ENCODE measurements at places on chromosomes 1 and 21.

GRCh38 chr1:84430546-84430945 lies 32.3 kb downstream of the DNASE2B start:
- DNase-seq: no peak

DNA sequence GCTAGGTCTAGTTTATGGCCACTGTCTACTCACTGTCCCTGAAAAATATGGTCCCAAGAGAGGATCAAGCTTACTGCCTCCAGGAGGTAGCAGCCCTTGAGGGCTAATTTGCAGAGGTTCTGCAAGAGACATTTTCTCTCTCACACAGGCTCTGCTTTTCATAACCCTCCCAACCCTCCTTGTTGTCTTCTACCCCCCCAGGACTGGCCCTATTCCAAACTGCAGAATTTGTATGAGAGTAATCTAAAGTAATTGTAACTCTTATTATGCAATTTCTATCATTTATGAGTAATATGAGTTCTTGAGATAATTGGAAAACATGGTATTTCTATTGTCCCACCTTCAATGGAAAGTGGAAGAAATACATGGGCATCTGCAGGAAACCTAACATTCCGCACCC lies 70.4 kb upstream of the CD55 start:
- no peak for DNase-seq

DNA sequence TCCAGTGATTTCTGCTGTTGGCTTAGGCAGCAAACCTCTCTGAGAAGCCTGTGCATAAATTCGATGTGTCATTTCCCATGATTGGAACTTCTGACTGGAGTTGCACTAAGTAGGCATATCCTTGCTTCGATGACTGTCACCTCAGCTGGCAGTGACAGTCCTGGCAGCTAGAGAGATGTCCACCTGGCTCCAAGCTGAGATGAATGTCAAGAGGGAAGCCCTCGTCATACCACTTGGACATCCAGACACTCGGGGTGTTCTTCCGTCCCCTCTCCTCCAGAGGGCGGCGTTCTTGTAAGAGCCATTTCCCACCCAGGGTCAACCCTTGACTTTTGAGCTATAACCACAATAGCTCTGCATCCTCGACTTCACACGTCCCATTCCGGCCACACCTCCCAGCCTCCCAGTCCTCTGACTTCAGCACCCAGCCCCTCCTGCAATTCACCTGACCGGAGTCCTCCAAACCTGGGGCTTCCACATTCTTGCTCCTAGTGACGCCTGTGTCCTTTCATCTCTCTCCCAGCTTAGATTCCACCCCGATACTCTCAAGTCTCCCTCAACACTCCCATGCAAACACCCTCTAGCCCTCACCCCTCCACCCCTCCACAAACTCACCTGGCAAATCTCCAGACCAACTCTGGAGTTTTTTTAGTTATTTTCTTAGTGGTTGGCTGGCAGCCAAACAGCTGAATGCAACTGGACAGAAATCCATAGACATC lies 17.3 kb downstream of the CA6 start:
- no peak for DNase-seq

GRCh38 chr1:111847466-111847865 lies 91.8 kb downstream of the DDX20 start:
- DNase-seq: no peak

DNA sequence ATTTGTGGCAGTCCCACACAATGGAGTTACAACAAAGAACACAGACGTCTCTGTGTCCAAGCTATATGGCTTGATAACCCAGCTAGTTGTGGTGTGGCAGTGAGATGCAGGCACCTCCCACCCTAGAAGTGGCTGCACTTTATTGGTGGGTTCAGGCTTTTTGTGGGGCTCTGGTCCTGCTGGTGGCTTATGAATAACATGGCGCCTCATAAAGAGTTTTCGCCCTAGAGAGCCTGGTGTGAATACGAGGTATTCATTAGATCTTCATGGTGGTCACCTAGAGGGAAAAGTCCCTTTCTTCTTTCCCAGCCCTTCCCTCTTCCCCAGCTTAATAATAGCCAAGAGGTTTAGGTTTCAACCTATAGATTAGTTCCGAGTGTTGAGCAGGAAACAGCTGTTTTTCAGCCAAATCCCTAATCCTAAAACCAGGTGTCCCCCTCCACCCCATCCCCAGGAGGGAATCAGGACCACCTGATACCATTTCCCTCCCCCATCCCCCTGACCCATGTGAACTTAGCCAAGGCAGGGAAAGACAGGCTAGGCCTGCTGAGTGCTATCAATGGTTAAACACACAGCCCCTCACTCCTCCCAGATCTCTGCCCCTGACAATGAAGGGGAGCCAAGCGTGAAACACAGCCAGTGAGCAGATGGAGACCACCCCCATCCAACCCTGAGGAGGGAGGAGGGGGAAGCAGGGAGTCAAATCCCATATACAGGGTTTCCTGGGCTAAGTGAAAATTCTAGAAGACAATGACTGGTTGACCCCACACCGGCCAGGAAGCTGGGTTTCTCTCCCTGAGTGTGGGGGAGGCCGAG lies 58.2 kb downstream of the NFASC start:
- no peak for DNase-seq
